ENCODE measurements at places on chromosomes 12 and 14.

GRCh38 chr14:66939409-66939808, 249.8 kb upstream of the GARIN2 start:
- no peak overlapping the region for H3K4me3 ChIP-seq
- no peaks in the 10 kb centered on the region for H3K36me3 ChIP-seq
- no peaks in the 10 kb centered on the region for H3K27me3 ChIP-seq

- H3K4me1 ChIP-seq: no peaks in the 10 kb centered on the region
- no peaks in the 10 kb centered on the region for H3K27me3 ChIP-seq
- H3K36me3 ChIP-seq: no peaks in the 10 kb centered on the region
- H3K4me3 ChIP-seq: no peak overlapping the region
- H3K27ac ChIP-seq: no peak overlapping the region
These were observed 54.4 kb downstream of the TESC start for GRCh38 chr12:117044790-117045159.

DNA sequence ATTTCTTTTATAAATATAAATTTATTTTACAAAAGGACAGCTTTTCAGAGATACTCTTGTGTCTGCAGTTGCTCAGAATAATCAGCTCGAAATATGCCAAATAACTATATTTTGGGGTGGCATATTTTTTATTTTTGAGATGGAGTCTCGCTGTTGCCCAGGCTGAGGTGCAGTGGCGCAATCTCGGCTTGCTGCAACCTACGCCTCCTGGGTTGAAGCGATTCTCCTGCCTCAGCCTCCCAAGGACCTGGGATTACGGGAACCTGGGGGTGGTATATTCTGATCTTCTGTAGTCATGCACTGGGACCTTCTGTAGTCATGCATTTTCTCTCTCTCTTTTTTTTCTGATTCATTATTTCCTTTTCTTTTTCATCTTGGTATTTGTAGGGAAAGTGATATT, 135.0 kb upstream of the AMIGO2 start:
- no peaks in the 10 kb centered on the region for H3K27me3 ChIP-seq
- peak overlapping the region; percentile 71 for H3K4me3 ChIP-seq
- peaks cover 8% of the 10 kb centered on the region for H3K36me3 ChIP-seq
- peak overlapping the region; percentile 68 for H3K27ac ChIP-seq
- DNase-seq: no peak

DNA sequence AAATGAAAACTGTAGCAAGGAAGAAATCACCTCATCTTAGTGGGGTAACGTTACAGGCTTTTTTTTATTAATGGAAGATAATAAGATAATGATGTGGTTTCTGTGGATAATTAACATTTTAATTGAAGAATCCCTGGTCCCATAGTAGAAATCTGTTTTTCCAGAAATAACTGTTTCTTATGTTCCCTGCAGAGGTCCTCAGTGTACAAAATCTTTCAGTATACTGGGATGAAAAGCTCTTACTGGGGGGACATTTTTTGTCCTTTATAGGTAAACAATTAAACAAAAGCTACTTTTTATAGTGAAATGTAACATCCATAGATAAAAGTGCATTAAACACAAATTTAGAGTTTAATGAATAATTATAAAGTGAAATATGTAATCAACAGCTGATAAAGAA, 312.2 kb downstream of the ATXN7L3B start:
- no peaks in the 10 kb centered on the region for H3K36me3 ChIP-seq
- no peaks in the 10 kb centered on the region for H3K4me1 ChIP-seq
- H3K27me3 ChIP-seq: no peaks in the 10 kb centered on the region

GRCh38 chr12:12985817-12986408, 14.2 kb downstream of the HEBP1 start:
- H3K27me3 ChIP-seq: no peaks in the 10 kb centered on the region
- H3K4me3 ChIP-seq: no peak overlapping the region
- peaks cover 25% of the 10 kb centered on the region for H3K36me3 ChIP-seq
- DNase-seq: peak; percentile 8

- no peak overlapping the region for H3K27ac ChIP-seq
- no peak for DNase-seq
- peaks cover 14% of the 10 kb centered on the region for H3K4me1 ChIP-seq
These were observed 274.7 kb downstream of the ZFP36L1 start for GRCh38 chr14:68518166-68518565.

DNA sequence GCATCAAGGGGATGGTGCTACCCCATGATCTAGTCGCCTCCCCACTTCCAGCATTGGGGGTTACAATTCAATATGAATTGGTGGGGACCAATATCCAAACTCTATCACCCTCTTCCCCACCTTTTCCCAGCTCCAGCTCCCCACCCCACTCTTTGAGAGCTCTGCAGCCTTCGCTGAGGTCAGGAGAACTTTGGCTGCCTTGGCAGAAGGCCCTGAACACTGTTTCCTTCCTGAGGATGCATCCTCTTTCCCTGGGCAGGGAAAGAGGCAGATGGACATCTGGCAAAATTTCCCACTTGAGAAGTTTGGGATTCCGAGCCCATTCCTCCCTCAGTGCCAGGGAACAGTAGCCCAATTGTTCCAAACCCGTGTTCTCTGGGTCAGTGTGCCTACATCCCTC, 169.1 kb downstream of the TSPAN9 start:
- DNase-seq: no peak
- H3K4me3 ChIP-seq: no peak overlapping the region
- no peaks in the 10 kb centered on the region for H3K27me3 ChIP-seq
- no peak overlapping the region for H3K27ac ChIP-seq

GRCh38 chr12:8564656-8565055, 24.0 kb upstream of the CLEC4E start:
- DNase-seq: no peak
- H3K27ac ChIP-seq: no peak overlapping the region
- H3K4me3 ChIP-seq: no peak overlapping the region
- no peaks in the 10 kb centered on the region for H3K36me3 ChIP-seq
- H3K27me3 ChIP-seq: no peaks in the 10 kb centered on the region

- no peak overlapping the region for H3K27ac ChIP-seq
- no peaks in the 10 kb centered on the region for H3K4me1 ChIP-seq
- H3K36me3 ChIP-seq: no peaks in the 10 kb centered on the region
- DNase-seq: no peak
These were observed 168.0 kb upstream of the RTL1 start for GRCh38 chr14:101071493-101071906.

DNA sequence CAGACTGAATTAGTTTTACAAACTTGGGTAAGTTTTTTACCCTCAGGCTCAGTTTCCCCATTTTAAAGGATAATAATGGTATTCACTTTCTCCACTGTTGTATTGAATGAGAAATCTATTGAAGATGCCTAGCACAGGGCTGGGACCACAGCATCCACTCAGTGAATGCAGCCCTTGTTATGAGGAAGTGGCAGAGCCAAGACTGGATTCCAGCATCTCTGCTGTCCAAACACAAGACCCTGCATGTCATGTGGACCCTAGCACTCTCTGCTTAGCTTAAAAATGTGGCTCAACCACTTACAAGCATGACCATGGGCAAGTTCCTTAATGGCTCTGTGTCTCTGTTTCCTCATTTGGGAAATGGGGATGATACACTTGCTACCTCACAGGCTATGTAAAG, 24.1 kb upstream of the TRIM9 start:
- H3K4me3 ChIP-seq: no peak overlapping the region
- no peaks in the 10 kb centered on the region for H3K27me3 ChIP-seq
- H3K4me1 ChIP-seq: no peaks in the 10 kb centered on the region
- no peak overlapping the region for H3K27ac ChIP-seq
- DNase-seq: no peak

- H3K27me3 ChIP-seq: no peaks in the 10 kb centered on the region
- H3K27ac ChIP-seq: no peak overlapping the region
- no peak overlapping the region for H3K4me3 ChIP-seq
- H3K4me1 ChIP-seq: no peaks in the 10 kb centered on the region
- DNase-seq: no peak
- H3K36me3 ChIP-seq: no peaks in the 10 kb centered on the region
These were observed 90.7 kb upstream of the NOS1 start for GRCh38 chr12:117452112-117452511.

- no peak for DNase-seq
- peaks cover 6% of the 10 kb centered on the region for H3K4me1 ChIP-seq
- no peak overlapping the region for H3K4me3 ChIP-seq
- no peaks in the 10 kb centered on the region for H3K36me3 ChIP-seq
- no peak overlapping the region for H3K27ac ChIP-seq
- H3K27me3 ChIP-seq: no peaks in the 10 kb centered on the region
These were observed 212.1 kb upstream of the RTL1 start for GRCh38 chr14:101115652-101116051.

GRCh38 chr12:108131657-108132126, 2.6 kb downstream of the WSCD2 start:
- peaks cover 43% of the 10 kb centered on the region for H3K27me3 ChIP-seq
- no peak overlapping the region for H3K4me3 ChIP-seq
- no peak overlapping the region for H3K27ac ChIP-seq
- peaks cover 3% of the 10 kb centered on the region for H3K4me1 ChIP-seq

DNA sequence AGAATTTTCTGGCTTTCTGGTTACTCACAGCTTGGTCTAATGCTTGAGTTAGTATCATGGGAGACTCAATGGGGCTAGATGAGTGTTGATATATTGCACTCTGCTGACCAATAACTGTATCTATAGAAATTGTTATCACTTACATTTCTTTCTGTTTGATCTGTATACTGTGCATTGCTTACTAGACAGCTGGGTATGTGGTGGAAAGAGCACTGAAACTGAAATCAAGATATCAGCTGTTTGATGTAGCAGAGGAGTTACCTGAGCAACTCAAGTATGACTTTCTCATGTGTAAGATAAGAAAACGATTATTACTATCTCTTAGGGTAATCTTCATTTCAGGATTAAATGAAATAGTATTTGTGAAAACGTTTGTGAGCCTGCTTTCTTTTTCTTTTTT, 183.0 kb downstream of the SLC15A5 start:
- H3K4me3 ChIP-seq: no peak overlapping the region
- DNase-seq: no peak
- no peaks in the 10 kb centered on the region for H3K27me3 ChIP-seq
- H3K4me1 ChIP-seq: no peaks in the 10 kb centered on the region

- peaks cover 47% of the 10 kb centered on the region for H3K36me3 ChIP-seq
- no peak overlapping the region for H3K27ac ChIP-seq
- H3K4me3 ChIP-seq: no peak overlapping the region
These were observed 35.3 kb downstream of the SLC25A47 start for GRCh38 chr14:100358396-100358795.

DNA sequence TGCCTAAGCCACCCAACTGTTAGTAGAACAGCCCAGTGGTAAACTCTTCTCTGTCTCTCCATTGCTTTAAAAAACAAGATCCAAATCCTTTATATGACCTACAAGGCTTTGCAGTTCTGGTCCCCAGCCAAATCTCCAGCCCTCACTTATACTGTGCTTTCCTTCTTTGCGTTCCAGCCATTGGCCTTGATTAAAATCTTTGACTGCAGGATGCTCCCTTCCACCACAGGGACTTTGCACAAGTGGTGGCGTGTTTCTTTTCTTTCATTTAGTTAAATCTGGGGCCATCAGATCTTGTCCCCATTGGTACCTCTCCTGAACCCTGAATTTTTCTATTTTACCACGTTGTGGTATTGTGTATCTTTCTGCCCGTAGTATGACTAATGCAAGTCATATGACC, 183.7 kb downstream of the VRK1 start:
- no peaks in the 10 kb centered on the region for H3K4me1 ChIP-seq
- H3K36me3 ChIP-seq: no peaks in the 10 kb centered on the region
- H3K27ac ChIP-seq: no peak overlapping the region
- no peaks in the 10 kb centered on the region for H3K27me3 ChIP-seq
- no peak for DNase-seq

- no peaks in the 10 kb centered on the region for H3K27me3 ChIP-seq
- DNase-seq: no peak
- no peak overlapping the region for H3K27ac ChIP-seq
- H3K36me3 ChIP-seq: peaks cover 26% of the 10 kb centered on the region
- H3K4me1 ChIP-seq: no peaks in the 10 kb centered on the region
These were observed 19.3 kb downstream of the CGRRF1 start for GRCh38 chr14:54528973-54529372.

DNA sequence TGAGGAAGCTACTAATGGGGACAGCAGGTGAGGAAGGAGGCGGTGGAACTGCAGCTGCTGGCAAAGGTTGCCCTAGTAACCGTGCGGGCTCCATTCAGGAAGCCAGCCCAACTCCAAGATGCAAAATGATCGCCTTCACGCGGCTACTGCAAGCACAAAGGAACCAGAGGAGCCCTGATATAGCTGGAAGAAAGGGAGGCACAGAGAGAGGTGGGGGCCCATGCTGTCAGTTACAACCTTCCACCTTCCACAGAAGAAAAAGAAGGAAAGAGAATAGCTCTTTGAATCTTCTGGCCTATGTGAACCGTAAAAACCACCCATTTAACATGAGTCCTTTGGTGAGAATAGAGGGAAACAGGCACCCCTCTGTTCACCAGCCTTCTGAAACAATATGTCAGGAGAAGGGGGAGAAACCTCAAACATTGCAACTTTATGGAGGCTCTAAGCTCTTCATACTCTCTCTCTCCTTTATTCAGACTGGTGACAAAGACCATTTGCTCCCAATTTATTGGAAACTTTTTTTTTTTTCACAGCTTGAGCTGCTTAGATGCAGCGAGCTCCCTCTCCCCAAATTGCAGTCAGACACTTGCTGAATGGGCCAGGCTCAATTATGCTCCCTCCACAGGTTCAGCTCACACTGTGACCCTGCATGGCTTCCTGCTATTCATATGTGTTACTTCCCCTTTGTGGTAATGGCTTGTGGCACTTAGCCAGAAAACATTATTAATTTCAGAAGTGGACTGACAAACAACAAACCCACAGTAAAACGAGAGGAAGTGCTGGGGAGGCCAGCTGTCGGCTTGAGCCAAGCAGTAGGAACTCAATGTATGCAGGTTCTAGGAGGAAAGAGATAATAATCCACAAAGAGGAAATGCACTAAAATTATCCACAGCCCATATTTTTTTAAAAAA, 6.2 kb downstream of the DUSP6 start:
- no peaks in the 10 kb centered on the region for H3K27me3 ChIP-seq
- H3K4me3 ChIP-seq: peak overlapping the region; percentile 28

GRCh38 chr12:54195737-54196347, 7.1 kb upstream of the SMUG1 start:
- H3K27ac ChIP-seq: no peak overlapping the region
- no peaks in the 10 kb centered on the region for H3K36me3 ChIP-seq
- peaks cover 68% of the 10 kb centered on the region for H3K27me3 ChIP-seq
- no peak overlapping the region for H3K4me3 ChIP-seq
- H3K4me1 ChIP-seq: peaks cover 15% of the 10 kb centered on the region

GRCh38 chr12:117874842-117875434, 93.9 kb downstream of the KSR2 start:
- H3K27ac ChIP-seq: no peak overlapping the region
- peaks cover 16% of the 10 kb centered on the region for H3K4me1 ChIP-seq
- no peak overlapping the region for H3K4me3 ChIP-seq
- H3K27me3 ChIP-seq: peaks cover 14% of the 10 kb centered on the region
- no peaks in the 10 kb centered on the region for H3K36me3 ChIP-seq

DNA sequence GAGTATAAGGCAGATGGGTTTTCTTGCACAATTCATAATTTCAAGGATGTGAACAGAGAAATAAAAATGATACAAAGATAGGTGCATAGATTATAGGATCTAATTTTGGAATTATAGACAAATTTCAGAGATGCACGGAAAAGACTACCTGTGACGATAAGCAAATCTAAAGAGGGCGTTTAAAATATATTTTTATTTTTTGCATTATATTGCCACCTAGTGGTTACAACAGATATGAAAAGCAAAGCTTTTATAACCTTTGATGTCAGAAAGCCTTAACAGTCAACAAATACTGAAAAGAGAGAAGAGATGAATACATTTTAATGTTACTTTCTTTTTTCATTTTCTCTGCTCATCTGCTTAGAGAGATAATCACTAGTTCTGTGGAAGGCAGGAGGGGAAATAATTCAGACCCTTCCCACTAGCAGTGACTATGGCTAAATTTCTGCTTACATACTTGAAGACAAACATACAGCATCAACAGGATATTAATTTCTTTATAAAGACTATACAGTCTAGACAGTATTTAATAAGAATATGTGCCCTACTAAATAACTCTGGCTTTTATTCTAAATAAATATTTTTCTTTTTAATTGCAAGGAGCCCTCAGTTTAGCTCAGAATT, 46.3 kb downstream of the NTS start:
- no peaks in the 10 kb centered on the region for H3K27me3 ChIP-seq
- no peak for DNase-seq
- no peaks in the 10 kb centered on the region for H3K4me1 ChIP-seq
